ENCODE measurements at places on chromosomes 5 and 9.

DNA sequence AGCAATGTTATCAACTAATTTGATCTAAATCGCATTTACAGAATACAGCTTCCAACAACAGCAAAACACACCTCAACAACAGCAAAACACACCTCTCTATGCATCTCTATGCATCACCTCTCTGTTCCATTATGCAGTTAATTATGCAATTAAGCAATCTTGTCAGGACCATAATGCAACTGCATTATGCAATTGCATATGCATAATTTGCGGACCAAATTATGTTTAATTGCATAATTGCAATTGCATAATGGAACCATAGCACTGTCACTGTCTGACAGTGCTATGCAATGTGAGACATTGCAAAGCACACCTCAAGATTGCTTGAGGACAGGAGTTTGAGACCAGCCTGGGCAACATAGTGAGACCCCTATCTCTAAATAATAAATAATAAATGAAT is 80.4 kb upstream of the PRSS3 start:
- DNase-seq = no peak

DNA sequence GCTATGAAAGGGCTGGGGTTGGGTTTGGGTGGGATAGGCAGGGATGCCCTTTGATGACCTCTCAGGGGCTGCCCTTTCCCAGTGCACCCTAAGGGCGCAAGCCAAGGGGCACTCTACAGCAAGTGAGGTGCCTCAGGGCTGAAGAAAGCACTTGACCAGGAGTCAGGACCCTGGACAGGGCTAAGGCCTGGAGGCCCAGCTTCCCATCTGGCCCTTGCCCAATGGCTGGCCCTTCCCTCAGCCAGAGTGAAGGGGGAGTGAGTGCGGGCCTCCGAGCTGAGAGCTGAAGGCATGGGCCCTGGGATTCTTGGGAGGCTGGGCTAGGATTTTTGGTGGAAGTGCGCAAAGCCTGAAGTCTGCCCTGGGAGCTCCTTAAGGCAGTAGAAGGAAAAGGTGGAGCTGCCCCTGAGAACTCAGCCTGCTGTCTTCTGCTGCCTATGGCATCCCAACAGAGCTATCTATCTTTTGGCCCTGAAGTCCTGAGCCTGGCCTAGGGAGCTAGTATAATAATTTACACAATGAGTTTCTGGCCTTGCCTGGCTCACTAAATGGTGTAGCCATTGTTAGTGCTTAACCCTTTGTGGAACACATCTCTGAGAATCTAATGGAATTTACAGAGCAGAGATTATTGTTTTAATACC is 16.4 kb downstream of the JADE2 start:
- no peak for DNase-seq

DNA sequence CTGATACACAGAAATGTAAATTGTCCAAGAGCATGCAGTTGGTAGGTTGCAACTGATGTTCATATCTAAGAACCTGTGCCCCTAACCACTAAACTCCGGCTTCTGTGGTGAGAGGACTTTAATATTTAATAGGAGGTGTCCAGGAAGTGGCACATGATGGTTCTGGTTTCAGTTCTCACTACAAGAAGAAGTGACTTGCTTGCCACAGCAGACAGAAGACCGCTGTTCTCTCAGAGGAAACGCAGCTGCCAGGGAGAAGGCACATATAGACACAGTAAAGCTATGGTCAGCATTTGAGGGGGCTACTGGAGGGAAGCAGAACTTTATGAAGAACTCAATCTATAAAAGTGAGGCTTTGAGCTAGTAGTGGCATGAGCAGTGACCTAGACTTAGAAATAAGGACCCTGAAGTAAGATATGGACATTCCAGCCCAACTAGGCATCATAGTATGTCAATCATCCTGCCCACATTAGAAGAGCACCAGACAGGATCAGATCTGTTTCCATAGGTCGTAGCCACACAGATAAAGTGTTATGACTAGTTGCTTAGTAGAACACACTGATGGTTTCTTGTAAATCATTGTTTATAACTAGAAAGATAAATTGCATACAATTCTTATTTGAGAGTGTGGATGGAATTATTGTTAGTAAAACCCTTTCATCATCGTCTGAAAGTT is 36.4 kb upstream of the DAB2 start:
- no peak for DNase-seq

DNA sequence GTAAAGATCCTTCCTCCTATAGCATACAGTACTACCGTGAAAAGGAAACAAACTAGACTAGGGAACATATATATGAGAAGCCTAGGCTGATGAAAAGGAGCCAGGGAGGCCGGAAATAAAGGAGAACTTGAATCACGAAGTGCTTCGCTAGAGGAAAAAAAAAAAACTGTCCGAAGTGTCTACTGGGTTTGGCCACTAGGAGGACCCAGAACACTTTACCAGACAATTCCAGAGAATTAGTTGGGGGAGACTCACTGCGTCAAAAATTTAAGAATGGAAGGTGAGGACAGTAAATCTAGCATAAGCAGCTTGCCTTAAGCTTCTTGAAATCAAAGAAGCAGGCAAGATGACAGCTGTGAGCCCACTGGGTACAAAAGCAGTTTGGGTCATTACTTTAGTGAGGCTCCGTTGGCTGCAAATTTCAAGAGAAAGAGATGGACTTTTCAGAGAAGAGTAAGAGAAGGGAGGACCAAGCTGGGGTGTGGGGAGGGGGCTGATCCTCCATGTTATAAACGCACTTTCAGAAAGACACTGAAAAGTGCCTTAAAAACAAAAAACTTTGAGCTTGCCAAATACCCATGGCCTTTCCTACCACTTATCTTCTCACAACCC is 47.4 kb downstream of the P4HA2 start:
- DNase-seq = peak; percentile 28

- no peak for DNase-seq
Observed at GRCh38 chr5:77117161-77117560, 30.1 kb upstream of the ZBED3 start.

DNA sequence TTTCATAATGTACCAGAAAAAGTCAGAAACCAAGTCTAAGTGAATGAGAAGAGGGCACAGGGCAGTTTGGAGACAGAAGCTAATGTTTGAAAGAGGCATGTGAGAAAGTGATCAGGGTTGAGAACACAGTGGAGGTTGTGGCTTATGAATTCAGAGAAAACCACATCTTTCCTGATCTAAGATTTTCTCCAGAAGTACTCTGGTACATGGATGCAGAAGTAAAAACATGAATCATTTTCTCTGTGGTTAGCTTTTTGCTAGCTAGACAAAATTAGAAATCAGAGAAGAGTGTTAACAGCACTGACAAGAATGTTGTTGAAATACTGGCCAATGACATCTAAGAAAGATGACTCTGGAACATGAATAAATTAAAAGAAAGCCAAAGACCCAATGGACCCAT is 541.1 kb downstream of the DNAH5 start:
- no peak for DNase-seq

DNA sequence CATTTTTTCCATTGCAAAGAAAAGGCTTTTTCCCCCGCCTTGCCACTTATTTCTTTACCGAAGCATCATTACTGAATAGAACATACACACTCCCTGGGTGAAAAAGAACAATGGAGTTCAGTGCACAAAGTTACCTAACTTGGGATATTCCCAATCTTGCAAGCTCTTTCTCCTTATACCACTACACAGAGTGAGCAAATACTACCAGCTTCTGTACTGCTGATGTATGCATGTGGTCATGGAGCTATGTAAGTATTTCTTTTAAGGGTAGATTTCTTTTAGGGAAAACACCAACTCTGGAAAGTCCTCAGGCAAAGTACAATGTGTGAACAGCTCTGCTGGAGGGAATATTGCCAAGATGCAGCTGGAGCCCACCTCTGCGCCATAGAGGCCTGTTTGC is 81.1 kb downstream of the AOPEP start:
- no peak for DNase-seq

- no peak for DNase-seq
Observed at GRCh38 chr9:93900971-93901861, 53.9 kb downstream of the BARX1 start.

DNA sequence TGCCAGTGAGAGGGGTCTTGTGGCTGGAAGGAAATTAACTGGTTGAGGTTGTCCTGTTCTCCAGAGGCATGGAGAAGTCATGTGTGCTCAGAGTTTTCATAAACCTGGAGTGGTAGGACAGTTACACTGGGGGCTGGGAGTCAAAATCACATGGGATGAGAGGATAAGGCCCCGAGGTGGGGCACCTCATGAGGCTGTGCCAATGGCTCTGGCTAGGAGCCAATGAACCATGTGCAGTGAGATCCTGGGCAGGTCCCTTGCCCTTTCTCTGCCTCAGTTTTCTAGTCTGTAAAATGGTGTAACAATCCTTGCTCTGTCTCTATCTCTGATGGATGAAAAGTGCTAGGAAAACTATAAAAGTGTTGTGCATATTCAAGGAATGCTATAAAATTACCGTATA is 7.0 kb upstream of the SYNPO start:
- no peak for DNase-seq

GRCh38 chr5:133995341-133995740 is 9.4 kb downstream of the VDAC1 start:
- DNase-seq = no peak

DNA sequence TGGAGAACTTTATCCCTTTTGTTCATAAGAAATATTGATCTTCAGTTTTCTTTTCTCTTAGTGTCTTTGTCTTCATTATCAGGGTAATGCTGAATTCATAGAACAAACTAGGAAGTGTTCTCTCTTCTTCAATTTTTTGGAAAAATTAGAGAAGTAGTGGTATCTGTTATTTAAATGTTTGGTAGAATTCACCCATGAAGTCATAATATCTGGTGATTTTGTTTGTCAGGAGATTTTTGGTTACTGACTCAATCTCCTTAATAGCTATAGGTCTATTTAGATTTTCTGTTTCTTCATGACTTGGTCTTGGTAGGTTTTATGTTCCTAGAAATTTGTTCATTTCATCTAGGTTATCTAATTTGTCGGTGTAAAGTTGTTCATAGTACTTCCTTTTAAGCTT is 45.4 kb upstream of the STARD4 start:
- no peak for DNase-seq

DNA sequence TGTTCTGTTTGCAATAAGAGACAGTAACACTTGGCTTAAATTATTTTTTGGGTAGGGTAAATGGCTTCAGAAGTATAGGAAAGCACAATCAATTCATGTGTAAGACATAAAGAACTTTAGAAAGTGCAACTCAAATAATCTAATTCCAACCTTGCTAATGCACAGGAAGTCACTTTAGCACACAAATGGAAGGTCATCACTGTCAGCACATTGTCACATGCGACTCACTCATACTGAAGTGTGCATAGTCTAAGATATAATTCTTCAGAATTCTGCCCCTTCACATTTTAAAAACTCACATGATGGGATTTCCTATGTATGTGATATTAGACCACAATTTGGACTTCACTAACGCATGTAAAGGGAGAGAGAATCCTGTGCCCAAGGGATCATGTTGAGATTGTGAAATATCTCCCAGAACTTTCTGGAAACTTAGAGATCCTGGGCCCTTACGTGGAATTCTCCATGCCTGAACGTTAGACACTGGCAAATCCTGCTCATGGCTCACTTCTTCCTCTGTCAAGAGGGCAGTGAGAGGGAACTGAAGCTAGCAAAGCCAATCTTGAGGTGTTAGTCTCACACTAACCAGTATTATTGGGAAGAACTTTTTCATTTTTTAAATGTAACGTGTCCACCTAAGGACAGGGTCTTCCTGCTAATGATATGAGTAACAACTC is 403.2 kb upstream of the PTGER4 start:
- peak; percentile 40 for DNase-seq

DNA sequence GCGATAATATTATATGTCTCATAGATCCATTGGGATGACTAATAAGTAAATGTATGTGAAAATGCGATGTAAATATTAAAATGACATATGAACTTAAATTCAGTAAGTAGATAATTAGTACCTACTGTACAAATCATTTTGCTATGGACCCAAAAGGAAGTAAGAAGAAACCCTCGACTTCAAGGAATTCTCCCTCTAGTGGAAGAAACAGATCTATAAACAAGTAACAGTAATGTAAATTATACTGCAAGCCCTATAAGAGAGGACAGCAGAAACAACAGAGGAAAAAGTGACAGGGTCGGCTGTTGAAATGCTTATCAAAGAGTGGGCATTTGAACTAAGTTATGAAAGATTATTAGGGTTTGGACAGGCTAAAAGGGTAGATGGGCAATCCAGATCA is 320.3 kb downstream of the DMAC1 start:
- DNase-seq = no peak

DNA sequence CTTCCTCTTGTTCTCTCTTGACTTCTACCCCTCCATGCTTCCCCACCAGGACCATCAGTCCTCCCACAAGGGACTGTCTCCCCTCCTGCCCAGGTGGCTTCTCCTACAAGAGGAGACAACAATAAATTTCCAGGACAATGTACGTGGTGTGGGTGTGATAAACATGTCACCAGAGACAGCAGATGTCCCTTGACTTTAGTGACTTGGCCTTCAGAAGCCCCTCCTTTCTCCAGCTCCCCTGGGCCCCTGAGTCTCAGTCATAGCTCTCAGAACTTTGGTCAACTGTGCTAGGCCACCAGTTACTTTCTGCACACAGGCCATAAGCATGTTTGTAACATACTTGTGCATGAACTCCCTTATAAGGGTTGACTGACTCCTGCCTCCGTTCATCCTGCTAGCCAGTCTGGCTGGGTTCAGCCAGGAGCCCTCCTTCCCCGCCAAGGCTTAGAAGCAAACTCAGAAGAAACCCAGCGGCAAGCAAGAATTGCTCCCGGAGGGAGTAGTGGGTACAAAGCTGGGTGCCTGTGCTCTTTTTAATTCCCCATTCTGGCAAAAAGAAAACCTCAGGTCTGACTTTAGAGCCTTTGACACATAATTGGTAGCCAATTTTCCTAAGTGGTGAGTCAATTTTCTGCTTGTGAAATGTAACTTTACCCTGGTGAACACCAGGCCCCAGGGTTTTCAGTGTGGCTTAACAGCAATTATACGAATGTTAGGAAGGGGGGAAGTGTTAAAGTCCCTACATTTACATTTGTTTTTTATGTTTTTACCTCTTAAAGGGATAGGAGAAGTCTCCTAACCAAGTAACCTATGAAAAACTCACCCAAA is 49.2 kb downstream of the EBF1 start:
- no peak for DNase-seq

DNA sequence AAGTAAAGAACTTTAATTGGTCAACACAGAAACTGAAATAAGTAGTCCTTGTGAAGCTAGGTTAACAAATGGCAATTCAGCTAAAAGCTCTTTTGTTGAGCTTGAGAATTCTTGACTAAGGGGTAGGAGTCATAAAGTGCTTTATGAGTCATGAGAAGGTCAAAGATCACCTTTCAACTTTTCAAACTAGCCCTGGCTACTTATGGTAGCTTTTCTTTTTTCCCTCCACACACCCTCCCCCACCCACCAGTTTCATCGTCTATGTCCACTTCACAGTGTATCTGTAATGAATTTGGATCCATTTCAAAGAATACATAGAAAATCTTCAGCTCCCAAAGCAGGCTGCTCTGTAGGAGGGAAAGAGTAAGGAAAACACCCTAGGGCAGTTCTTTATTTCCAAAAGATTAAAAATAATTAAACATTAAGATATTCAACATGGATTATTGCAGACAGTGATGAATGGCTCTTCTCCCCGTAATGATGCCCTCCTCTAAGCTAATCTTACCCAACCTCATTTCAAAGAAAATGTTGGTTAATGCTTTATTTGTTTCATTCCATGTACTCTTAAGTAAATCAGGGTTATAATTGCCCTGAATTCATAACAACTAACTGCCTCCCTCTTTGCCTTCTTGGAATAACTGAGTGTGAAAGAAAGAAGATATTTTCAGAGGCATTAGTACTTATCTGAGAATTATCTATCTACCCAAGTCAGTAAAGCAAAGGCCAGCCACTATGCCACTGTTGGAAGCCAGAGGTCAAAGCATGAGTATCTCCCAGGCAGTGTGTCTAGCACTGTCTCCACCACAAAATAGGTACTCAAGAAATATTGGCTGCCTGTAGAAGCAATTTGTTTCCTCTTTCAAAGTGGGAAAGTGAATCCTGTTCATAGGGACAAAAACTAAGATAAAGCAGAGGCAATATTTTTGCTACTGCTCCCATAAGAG is 290.6 kb downstream of the PIK3R1 start:
- DNase-seq = no peak

Measured in activated CD4-positive, alpha-beta T cell treated with anti-CD3 and anti-CD28 coated beads, Interleukin-2, Interleukin-6, amounts not matched to agents 100 ng/mL and 50 ng/mL, durations not matched to agents 16 hours and 8 hours (primary cell).